ENCODE measurements at places on chromosomes 1 and 21. TPM values are rescaled to one million over a fixed set of nuclear protein-coding genes. Genes with fewer than 3 reads are reported as not detected.

DNA sequence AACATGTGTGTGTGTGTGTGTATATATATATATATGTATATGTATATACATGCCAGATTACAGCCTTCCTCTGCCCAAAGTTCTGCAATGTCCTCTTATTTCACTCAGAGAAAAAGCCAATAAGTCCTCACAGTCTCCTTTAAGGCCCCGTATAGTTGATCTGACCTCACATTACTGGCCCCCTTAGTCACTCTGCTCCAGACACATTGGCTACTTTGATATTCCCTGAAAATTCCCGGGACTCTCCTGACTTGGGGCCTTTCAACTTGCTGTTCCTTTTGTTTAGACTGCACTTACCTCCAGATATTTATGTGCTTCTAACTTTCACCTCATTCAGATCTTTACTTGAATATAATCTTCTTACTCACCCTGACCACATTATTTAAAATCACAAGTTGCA is 4.2 kb upstream of the BSDC1 start:
- H3K27me3 ChIP-seq = no peaks in the 10 kb centered on the region
- DNase-seq = no peak
- no peak overlapping the region for H3K27ac ChIP-seq
- no peaks in the 10 kb centered on the region for H3K36me3 ChIP-seq
- H3K4me1 ChIP-seq = peaks cover 25% of the 10 kb centered on the region

- H3K27ac ChIP-seq = no peak overlapping the region
- peaks cover 5% of the 10 kb centered on the region for H3K36me3 ChIP-seq
These were observed 40.8 kb downstream of the F5 start for GRCh38 chr1:169545472-169545871.

DNA sequence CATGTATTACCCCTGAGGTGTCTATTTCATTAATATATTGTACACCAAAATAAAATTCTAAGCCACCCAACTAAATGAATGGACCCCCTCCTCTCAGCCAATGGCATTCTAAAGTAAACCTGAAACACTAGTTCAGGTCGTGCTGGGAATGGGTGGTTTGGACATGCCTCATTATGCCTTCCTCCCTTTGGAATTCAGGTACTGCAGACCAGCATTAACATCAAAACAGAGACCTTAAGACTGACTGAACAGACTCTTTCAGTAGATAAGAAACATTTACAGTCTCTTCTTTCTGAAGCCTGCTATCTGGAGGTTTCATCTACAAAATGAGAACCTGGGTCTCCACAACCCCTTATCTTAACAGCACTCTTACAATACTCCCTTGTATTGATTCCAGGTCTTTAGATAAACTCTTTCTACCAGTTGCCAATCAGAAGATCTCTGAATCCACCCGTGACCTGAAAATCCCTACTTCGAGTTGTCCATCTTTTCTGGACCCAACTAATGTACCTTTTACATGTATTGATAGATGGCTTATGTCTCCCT is 93.6 kb downstream of the PKN2 start:
- no peak overlapping the region for H3K4me3 ChIP-seq
- H3K4me1 ChIP-seq = no peaks in the 10 kb centered on the region
- no peaks in the 10 kb centered on the region for H3K27me3 ChIP-seq
- no peak for DNase-seq
- H3K27ac ChIP-seq = no peak overlapping the region

DNA sequence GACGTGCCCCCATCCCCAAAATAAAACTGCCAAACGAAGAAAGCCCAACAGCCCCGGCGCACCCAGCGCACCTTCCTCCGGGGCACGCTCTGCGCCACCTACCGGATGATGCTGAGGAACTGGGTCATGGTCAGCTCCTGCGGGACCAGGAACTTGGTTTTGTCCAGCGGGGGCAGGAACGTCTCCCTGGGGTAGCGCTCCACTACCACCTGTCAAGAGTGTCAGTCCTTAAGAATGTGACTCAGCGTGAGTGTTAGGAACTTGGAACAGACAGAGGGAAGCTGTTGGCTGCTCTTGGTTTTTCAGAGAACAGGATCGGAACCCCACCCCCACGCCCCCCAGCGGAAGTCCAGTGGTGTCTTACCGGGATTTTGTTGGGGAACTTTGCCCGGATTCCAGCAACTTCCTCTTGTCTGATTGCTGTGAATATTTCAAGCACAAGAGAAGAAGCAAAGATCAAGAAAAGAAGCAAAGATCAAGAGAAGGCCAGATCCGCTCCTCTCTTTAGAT is 431 bp downstream of the MAP1LC3C start:
- peak overlapping the region; percentile 54 for H3K27ac ChIP-seq
- no peaks in the 10 kb centered on the region for H3K36me3 ChIP-seq
- peak overlapping the region; percentile 55 for H3K4me3 ChIP-seq
- peak; percentile 74 for DNase-seq

- no peaks in the 10 kb centered on the region for H3K4me1 ChIP-seq
- no peak overlapping the region for H3K4me3 ChIP-seq
- H3K27ac ChIP-seq = no peak overlapping the region
These were observed 7.8 kb upstream of the H3-3A start for GRCh38 chr1:226054519-226055327.

GRCh38 chr1:37455516-37455915 is 18.9 kb upstream of the ZC3H12A start:
- peaks cover 4% of the 10 kb centered on the region for H3K27me3 ChIP-seq
- peak overlapping the region; percentile 54 for H3K4me3 ChIP-seq
- DNase-seq = no peak
- peak overlapping the region; percentile 71 for H3K27ac ChIP-seq
- peaks cover 9% of the 10 kb centered on the region for H3K4me1 ChIP-seq

GRCh38 chr1:107724648-107725047 is 240.3 kb downstream of the VAV3 start:
- no peak for DNase-seq
- no peaks in the 10 kb centered on the region for H3K27me3 ChIP-seq
- no peak overlapping the region for H3K4me3 ChIP-seq
- no peaks in the 10 kb centered on the region for H3K4me1 ChIP-seq
- no peak overlapping the region for H3K27ac ChIP-seq
- no peaks in the 10 kb centered on the region for H3K36me3 ChIP-seq

GRCh38 chr1:229596925-229597699 is 28.8 kb downstream of the TAF5L start:
- no peaks in the 10 kb centered on the region for H3K27me3 ChIP-seq
- H3K36me3 ChIP-seq = peaks cover 38% of the 10 kb centered on the region
- H3K4me1 ChIP-seq = peaks cover 56% of the 10 kb centered on the region
- DNase-seq = peak; percentile 65
- H3K27ac ChIP-seq = peak overlapping the region; percentile 89
- H3K4me3 ChIP-seq = peak overlapping the region; percentile 20

DNA sequence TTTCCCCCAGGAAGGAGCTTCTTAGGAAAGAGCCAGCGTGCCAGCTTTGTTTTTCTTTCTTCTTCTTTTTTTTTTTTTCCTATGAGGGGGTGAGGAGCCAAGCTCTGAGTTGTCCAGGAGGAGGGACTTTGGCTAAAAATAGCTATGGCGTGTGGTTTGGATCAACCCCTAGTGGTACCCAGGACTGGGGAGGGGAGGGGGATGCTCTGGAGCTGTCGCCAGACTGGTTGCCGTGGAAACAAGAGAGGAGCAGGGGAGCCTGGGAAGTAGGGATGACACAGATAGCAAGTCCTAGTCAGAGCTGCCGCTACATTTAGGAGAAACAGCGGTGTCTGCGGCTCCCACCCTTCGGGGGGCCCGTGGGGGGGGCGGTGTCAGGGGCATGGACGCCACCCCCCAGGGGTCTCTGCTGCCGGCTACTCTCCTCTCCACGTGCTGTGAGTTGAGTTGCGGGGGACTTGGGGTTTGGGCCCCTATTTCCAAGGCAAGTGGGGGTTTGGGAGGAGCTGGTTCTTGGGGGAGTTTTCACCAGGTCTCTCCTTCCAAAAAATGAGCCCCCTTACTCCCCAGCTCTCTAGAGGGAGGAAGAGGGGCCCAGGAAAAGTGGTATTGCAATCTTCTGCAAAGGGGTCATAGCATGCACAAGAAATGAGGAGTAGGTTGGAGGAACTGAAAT is at the start of gene KCNJ9:
TSS of gene KCNJ9 (plus strand) at position 278 of the 676 bp plus-strand sequence. CDS start 2,493 bp downstream, outside the sequence.
- H3K4me3 ChIP-seq = no peak within 1 kb of the TSS
- H3K27me3 ChIP-seq = peaks cover 74% of the 10 kb centered on the region
- no peak for DNase-seq

DNA sequence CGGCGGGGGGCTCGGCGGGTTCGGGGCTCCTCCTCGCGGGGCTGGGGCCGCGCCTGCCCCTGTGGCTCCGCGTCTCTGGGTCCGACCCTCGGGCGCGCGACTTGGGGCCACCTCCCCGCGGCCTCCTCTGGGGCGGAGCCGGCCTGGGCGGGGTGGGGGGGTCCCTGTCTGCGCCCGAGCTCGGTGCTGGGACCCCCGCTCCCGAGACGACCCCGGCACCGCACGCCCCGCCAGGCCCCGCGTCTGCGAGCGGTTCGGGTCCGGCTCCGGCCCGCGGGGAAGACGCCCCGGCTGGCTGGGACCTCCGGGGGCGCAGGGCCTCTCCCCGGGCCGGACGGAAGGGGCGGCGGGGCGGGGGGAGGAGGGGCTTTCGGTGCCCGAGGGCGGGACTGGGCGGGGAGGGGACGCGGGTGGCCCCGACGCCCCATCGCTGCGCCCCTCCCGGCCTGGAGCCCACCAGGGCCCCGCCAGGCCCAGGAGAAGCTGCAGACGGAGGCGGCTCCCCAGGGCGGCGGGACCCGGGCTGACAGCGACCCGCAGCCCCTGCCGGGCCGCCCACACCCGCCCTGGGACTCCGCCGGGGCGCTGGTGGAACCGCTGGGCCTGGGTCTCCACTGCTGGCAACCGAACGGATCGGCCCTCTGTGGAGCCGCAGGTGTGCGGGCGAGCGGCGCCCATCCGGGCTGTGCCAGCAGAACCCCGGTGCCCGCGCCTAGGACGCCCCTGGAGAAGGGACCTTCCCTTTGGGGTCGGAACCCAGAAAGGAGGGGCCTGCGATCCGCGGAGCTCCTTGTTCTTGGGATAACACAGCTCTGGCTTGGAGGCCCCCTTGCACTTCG is 610 bp downstream of the COL6A2 start:
- H3K36me3 ChIP-seq = no peaks in the 10 kb centered on the region
- H3K27me3 ChIP-seq = peaks cover 15% of the 10 kb centered on the region
- H3K27ac ChIP-seq = peak overlapping the region; percentile 92
- H3K4me1 ChIP-seq = peaks cover 50% of the 10 kb centered on the region

The SPRR1A gene
- total RNA-seq = not detected

The TLCD4 gene
- total RNA-seq = 75.7 TPM

The CHI3L1 gene
- total RNA-seq = not detected

The CNIH3 gene
- 1.1 TPM for total RNA-seq

The STYXL2 gene
- total RNA-seq = 177 TPM

The IL12RB2 gene
- 0.33 TPM for total RNA-seq

The AVPR1B gene
- total RNA-seq = not detected

The HSF2BP gene
- total RNA-seq = 0.16 TPM

The ATAD3B gene
- 8.3 TPM for total RNA-seq
